ENCODE measurements at places on chromosomes 12 and 14.

DNA sequence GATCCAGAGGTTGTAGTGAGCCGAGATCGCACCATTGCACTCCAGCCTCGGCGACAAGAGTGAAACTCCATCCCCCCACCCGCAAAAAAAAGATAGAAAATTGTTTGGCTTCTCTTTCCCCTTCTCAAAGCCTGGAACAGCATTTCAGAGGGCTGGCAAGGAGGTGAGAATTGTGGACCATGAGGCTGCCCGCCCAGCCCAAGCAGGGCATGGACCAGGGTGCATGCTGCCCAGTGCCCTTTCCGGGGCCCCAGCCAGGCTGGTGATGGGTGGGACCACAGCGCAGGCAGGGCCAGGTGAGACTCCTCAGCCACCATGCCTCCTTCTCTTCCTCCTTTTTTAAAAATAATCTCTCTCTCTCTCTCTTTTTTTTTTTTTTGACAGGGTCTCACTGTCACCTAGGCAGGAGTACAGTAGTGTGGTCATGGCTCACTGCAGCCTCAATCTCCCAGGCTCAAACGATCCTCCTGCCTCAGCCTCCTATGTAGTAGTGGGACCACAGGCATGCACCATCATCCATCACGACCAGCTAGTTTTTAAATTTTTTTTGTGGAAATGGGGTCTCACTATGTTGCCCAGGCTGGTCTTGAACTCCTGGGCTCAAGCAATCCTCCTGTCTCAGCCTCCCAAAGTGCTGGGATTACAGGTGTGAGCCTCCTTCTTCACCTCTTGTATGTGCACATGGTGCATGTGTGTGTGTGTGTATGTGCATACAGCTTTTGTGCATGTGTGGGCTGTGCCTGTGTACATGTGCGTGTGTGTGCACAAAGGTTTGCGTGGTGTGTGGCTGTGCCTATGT is 22.2 kb downstream of the SYNDIG1L start:
- DNase-seq = no peak

DNA sequence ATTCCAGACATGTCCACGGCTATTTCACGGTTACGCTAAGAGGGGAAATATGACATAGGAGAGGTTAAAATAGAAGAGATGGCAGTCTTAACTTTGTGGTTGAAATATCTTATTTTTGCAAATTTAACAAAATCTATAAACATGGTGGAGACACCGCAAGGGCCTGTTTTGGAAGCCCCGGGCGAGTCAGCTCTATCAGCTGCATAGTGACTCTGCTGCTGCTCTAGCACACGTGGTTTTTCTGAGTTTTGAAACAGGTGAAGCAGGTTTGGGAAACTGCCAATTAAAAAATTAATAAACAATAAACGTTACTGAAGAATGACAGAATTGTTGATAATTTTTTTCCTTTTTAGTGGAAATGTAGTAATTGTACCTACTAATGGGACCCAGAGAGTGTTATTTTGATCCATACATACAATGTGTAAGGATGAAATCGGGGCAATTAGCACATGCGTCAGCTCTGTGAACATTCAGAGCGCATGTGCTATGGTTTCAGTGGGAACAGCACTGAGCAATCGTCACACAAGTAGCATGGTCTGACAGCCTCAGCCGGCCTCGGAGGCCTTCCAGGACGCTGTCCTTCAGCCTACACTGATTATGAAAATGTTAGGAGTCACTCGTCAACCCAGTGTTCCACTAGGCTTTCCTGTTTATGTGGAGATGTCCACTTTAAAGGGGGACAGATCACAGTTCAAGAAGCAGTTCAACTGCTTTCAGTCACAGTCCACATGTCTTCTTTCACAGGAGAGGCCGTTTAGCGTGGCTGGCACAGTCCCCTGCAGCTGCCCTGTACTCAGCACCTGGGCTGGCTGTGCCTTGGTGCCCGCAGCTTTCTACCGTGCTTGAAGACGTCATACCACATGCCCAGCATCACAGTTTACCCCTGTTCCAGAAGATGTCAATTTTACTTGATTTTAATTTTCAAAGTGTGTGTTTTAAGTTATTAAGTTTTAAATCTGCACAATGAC is 51.8 kb downstream of the MOK start:
- no peak for DNase-seq

GRCh38 chr12:68479896-68480291 is 130.8 kb upstream of the RAP1B start:
- no peak for DNase-seq

DNA sequence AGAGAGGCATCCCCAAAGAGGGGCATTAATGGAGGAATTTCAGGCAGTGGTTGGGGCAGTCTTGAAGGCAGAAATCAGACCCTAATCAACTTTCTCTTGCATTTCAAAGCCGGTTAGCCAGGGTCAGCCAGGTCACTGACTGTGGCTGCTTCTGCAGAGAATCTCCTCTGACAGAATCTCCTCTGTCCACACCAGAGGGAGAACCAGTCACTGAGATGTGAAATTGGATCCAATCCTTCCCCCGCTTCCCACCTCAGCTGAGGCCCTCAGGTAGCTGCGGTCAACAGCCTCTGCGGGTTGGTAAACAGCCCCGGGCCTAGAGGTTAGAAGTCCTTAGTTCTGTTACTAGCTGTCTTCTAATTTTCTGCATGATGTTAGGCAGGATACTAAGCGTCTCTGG is 39.8 kb upstream of the NUAK1 start:
- peak; percentile 12 for DNase-seq

- no peak for DNase-seq
Observed at GRCh38 chr12:52195065-52195730, 3.4 kb upstream of the KRT80 start.

- DNase-seq = no peak
Observed at GRCh38 chr12:110536834-110537604, 34.9 kb downstream of the RAD9B start.

Data from neuronal stem cell (in vitro differentiated cells).